Hematopoietic multipotent progenitor cell treated with erythropoietin and hydrocortisone succinate and interleukin-3 and kit ligand, for 6 days (in vitro differentiated cells): ENCODE measurements at places on chromosomes 4 and X.
A peak's percentile ranks its signal among the peaks of the same experiment; 100 is the strongest.

DNA sequence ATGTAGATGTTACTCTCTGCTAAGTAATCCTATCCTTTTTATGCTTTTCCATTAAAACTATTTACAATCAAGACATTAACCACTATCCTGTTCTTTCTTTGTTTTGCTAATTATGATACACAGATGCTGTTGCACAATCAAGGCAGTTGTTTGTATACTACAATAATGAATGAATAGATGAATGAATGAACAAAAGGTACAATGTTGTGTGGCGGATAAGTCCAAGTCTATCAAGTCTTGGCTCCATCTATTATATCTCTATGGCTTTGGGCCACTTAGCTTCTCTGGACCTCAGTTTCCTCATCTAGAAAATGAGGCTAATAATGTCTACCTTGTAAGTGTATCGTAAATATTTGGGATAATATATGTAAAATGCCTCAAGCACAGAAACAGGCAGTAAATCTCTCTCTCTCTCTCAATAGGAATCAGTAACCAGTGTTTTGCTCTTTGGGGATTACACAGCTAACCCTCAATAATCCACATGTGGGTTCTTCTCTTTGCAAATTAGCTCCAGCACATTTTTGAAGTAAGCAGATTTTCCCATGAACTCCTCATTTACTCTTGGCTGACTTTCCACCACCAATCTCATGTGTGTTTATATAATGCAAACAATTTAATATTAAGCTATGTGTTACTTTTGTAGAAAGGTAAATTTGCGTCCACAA lies 27.8 kb upstream of the TSPAN5 start:
- DNase-seq = no peak

DNA sequence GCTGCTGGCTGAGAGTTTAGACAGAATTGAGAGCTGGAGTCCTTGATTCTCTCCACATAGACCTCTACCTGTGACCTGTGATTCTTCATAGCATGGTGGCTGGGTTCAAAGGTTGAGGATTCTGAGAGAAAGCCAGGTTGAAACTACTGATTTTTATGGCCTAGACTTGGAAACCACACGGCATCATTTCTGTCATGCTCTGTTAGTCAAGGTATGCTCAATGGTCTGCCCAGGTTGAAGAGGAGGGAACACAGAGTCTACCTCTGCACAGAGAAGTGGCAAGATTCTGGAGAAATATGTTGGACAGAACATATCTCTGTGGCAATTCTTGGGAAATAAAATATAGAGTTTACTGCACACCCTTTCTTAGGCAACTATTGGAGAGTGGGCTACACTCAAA lies 57.2 kb upstream of the CXorf66 start:
- no peak for DNase-seq

- peak; percentile 15 for DNase-seq
Observed at GRCh38 chr4:6087669-6088341, 69.6 kb upstream of the C4orf50 start.

- no peak for DNase-seq
Observed at GRCh38 chr4:150739591-150739990, 157.6 kb downstream of the MAB21L2 start.

- DNase-seq = no peak
Observed at GRCh38 chrX:115911967-115912366, 258.6 kb upstream of the AGTR2 start.

DNA sequence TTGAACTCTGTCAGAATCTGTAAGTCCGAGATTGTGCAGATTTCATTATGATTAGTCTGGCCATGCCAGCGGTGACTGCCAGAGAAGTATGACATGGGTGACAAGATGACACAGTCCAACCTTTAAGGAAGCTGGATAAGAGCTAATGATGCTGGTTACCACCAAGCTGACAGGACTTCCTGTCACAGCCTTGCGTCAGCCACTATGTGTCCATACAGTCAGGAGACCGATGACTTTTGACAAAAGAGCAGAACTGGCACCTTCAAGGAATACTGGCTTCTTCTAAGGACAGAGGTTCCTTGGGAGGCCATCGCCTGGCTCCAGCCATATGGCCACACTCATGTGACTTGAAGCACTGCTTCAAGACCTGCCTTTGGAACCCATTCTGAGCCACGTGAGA lies 67.2 kb upstream of the TFDP3 start:
- no peak for DNase-seq
